ENCODE measurements at places on chromosomes 1 and 21.
A peak's percentile ranks its signal among the peaks of the same experiment; 100 is the strongest.

GRCh38 chr1:119308806-119309205, 59.8 kb upstream of the HAO2 start:
- DNase-seq = no peak

GRCh38 chr1:67623906-67624305, 61.1 kb upstream of the GADD45A start:
- DNase-seq = no peak

- no peak for DNase-seq
Observed at GRCh38 chr1:115074839-115075534, 14.3 kb downstream of the TSPAN2 start.

DNA sequence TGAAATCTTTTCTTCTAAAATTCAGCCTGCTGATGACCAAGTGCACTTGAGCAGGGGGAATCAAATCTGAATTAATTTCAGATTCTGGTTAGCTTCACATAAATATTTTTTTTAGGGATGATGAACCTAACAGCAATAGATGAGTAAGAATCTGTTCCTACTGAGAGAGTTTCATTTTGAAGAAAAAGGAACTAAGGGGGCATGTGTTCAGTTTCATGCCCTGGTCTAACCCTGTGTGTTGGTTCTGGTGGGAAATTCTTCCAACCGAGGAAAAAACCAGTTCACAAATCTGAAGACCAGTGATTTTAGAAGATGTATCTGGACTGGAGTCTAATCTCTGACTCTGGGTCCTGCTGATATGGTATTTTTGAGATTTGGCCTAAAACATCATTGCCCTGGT, 13.7 kb downstream of the SELL start:
- DNase-seq = no peak

- peak; percentile 54 for DNase-seq
Observed at GRCh38 chr1:6783936-6784559, 1.2 kb upstream of the CAMTA1 start.

DNA sequence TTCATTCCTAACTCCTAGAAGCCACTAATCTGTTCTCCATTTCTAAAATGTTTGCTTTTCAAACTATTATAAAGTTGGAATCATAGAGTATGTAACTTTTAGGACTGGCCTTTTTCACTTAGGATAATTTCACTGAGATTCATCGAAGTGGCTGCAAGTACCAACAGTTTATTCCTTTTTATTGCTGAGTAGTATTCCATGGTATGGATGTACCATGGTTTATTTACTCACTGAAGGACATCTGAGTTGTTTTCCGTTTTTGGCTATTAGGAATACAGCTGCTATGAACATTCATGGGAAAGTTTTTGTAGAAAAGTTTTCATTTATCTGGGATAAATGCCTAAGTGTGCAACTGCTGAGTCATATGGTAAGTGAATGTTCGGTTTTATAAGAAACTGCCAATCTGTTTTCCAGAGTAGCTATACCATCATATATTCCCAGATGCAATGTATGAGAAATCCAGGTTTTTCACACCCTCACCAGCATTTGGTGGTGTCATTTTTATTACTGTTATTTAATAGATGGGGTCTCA, 66.3 kb downstream of the SLC27A3 start:
- DNase-seq = no peak

DNA sequence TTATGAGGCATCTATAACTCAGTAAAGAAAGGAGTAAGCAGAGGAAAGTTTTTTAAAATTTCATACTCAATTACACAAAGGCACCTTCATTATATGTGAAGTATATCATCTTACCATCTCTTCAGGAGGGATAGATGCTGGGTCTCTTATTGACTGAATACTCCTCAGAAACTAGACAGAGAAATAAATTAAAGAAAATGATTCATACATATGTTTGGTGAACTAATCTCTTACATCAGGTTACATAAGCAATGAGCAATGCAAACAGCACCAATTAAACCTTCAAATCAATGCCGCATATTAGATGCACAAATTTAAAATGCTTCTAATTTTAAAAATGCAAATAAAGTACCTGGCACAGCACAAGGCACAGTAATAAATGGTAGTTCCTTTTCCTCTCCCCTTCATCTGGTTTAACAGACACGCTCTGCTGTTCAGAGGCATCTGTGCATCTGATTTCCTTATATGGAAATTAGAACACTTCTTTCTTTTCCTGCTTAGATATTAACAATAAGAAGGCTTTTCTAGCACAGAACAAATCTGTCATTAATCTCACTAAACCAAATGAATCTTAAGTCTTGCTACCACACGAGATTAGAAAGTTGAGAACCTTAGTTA, 20.0 kb downstream of the SCYL3 start:
- no peak for DNase-seq

DNA sequence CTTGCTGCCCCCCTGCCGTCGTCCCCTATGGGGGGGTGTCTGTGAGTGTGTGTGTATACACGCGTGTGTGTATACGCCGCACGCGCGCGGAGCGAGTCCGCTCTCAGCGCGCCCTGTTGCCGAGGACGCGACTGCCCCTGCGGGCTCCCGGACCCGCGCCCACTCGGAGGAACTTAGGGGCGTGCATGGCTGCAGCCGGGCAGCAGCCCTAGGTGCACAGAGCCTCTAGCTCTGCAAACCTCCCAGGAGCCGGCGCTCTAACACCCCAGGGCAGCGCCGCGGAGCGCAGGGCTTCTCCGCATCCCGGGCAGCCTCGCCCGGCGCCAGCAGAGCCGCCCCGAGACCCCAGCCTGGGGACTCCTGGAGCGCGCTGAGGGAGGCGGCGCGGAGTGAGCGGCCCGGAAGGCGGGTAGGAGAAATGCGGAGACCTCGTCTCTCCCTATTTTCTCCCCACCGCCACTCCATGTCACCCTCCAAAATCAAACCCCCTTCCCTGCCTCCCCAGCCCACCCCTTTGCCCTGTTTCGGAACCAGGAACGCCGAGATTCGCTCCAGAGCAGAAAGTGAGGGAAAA, 574 bp downstream of the ITPKB start:
- DNase-seq = peak; percentile 63

DNA sequence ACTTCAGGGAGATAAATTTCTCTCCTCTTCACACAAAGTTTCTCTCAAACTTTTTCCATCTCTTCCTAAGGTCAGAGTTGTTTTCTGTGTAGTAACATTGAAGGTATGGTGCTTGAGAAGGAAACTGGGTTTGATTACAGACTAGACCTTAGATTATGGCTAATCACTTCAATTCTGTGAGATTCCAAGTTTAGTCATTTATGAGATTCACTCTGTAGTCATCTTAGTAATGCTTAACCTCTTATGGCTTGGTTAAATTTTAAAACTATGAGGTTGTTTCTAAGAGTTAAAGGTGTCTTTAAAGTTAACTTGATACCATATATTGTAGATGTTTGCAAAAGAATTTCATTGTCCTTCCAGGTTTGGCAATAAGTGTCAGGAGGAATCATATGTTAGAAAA, 1092.2 kb downstream of the KCNT2 start:
- no peak for DNase-seq

- DNase-seq = peak; percentile 85
Observed at GRCh38 chr1:239719642-239720258, 333.4 kb downstream of the CHRM3 start.

DNA sequence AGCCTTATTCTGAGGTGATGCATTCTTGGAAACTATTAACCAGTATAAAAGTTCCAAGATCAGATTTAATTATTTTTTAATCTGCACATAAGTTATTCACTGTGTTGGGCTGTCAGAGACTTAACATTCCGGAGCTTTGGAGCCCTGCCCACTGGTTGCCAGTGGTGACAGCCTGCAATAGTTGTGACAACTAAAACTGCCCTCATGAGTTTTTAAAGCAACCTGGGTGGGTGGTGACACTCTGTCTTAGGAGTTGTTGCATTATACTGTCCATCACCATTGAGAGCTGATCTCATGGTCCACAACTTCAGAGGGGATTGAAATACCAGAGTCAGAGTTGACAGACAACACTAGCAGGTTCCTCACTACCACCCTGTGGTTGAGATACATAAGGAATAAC, 653.9 kb upstream of the USP24 start:
- DNase-seq = no peak

GRCh38 chr1:35016406-35016805, 15.3 kb downstream of the ZMYM6 start:
- DNase-seq = no peak

- no peak for DNase-seq
Observed at GRCh38 chr21:14844001-14844400, 220.8 kb downstream of the NRIP1 start.

DNA sequence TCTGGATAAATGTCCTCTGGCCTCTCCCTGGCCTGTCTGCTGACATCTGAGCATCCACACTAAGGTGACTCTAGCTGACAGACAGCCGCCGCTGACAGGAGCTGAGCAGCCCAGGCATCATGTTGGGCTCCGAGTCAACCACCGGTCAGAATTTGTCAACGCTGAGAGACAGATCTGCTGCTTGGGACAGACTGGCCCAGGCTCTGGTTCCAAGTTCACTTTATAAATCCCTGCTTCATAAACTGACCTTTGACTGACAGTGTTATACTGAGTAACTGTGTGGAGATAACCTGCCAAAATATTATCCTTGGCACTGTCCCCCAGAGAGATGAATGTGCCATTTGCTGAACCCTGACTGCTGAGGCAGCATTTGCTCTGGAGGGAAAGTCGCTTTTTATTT, 616.7 kb downstream of the NPHP4 start:
- no peak for DNase-seq

GRCh38 chr21:28018741-28019669, 973.7 kb downstream of the LTN1 start:
- no peak for DNase-seq

GRCh38 chr1:226454349-226454748, 46.5 kb upstream of the PARP1 start:
- no peak for DNase-seq

- DNase-seq = peak; percentile 21
Observed at GRCh38 chr1:3541936-3542335, 69.4 kb downstream of the MEGF6 start.

DNA sequence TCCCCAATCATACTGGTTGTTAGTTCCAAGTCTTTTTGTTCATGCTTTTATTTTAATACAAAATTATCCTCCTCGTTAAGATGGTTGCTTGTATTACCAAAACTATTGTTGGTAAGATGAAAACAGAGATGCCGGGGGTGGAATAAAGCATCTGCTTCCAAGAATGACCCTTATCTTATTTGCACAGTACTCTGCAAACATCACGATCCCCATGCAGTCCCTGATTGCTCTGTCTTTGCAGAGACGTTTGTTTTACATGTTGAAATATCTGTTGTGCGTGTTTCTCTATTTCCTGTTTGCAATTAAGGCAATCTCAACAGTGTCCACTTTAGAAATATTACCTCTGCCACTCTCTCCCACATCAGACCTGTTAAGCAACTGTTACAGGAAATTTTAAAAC, 141.3 kb upstream of the NCAM2 start:
- no peak for DNase-seq

GRCh38 chr1:160219062-160219929, 14.1 kb downstream of the PEA15 start:
- peak; percentile 21 for DNase-seq

DNA sequence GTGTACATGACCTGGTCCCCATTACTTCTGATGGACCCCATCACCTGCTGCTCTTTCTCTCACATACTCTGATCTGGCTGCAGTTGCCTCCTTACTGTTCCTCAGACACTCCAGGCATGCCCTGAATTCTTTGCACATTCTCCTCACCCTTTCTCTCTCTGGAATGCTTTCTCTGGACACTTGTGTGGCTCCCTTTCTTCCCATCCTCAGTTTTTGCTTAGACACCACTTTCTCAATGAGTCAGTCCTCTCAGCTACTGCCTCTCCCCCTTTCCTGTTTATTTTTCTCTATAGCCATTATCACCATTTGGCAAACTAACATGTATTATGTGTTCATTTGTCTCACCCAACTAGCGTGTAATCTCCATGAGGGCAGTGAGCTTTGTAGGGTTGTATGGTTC, 28.1 kb downstream of the PLXNA2 start:
- DNase-seq = no peak

Measured in hematopoietic multipotent progenitor cell treated with erythropoietin and hydrocortisone succinate and interleukin-3 and kit ligand, for 6 days (in vitro differentiated cells).